Thymus (tissue), 14 donors: ENCODE measurements at places on chromosomes 2 and 18. TPM values are rescaled to one million over a fixed set of nuclear protein-coding genes. Genes with fewer than 3 reads are reported as not detected.

GRCh38 chr2:109155553-109156451 is 26.8 kb downstream of the SH3RF3 start:
- DNase-seq, result no peak

DNA sequence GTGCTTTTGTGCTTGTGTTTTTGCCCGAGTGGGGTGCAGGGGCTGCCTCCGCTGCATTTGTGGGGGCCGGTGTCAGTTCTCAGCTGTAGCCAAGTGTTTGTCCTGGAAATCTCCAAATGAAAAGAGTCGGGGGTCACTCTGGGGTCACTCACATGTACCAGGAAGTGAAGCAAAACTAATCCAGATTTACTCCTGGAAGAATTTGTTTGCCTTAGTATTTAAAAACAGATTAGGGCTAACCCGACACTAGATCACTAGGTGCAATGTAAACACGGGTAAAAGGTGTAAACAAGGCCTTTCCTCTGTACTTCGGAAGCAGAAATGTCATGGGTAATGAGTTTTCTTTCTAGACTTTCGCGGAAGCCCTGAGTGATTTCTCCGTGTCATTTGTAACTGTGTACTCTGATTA is 50.3 kb downstream of the GBX2 start:
- no peak for DNase-seq

- DNase-seq, result no peak
These were observed 36.0 kb downstream of the PAIP2B start for GRCh38 chr2:71190656-71191569.

DNA sequence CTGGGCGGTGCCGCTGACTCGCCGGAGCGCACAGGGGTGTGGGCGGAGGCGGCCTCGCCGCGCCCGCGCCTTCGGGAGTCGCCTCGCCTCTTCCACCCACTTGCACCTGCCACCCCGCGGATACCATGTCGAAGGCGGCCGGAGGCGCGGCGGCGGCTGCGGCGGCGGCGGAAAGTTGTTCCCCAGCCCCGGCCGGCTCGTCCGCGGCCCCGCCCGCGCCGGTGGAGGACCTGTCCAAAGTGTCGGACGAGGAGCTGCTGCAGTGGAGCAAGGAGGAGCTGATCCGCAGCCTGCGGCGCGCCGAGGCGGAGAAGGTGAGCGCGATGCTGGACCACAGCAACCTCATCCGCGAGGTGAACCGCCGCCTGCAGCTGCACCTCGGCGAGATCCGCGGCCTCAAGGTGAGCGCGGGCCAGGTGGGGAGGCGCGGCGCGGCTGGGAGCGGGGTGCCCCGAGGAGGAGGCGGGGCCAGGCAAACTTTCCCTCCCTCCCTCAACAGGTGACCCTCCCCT is 766 bp downstream of the CCDC85A start:
- peak; percentile 10 for DNase-seq

PCGF1 gene
- 14.1 TPM for total RNA-seq

DNA sequence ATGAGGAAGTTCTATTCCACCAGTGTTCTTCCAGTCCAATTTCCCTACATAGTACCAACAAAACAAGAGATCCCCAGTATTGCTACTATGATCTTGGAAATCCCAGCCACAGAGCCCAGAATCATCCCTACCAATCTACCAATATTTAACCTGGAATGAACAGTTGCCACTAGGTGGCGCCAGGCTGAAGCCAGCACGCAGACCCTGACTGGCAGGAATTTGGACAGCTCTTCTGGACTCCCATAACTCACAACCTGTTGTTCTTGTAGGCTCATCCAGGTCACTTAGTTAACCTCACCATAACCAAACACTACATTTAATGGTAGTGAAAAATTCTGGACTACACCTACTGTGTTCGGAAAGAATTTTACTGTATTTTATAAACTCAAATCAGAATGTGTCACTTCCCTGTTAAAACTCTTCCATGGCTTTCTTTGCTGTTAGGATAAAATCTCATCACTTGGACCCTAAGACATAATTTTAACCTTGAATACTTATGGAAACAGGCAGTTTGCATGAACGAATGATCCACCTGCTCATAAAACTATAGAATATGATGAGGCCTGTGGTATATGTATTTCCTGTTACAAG is 59.8 kb upstream of the SLC38A11 start:
- DNase-seq, result peak; percentile 31

DNA sequence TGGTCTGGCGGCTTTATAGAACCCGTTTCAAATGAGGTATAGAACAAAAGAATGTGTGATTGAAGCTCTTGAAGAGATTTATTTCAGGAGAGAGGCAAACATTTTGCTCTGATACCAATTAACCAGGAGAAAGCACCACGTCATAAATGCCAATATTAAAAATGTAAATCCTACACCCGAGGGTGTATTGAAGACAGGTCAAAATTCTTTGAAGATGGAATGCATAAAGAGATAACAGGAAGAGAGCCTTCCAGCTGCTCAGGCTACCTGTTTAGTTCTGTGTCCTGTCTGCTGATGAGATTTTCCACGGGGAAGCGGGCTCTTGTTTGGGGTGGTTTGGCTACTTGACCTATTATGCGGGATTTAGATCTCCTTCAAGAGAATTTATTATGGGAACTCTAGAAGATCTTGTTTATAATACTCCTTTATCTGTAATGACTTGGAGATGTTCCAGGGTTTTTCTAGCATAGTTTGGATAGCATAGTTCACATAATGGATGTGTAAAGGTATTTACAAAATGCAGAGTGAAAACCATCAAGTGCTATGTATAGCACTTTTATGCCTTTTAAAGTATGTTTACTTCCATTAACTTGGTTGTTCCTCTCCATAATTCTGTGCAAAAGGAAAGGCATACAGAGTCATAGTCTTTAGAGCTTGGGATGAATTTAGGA is 204.5 kb upstream of the SPRED2 start:
- no peak for DNase-seq

DNA sequence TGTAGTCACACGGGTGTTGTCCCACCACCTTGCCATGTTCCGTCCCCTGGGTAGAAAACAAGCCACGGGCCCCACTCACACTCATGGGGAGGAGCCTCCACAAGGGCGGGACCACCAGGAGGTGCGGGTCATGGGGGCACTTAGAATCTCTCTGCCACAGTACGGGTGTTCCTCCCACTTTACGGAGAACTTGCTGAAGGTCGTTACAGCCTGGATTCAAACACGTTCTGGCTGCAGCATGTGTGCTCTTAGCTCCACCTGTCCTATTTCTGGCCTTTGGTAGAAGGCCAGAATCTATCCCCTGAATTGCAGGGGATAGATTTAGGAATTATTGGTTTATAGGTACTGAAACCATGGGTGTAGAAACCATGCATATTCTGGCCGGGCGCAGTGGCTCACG is 14.9 kb upstream of the CEP192 start:
- no peak for DNase-seq

DNA sequence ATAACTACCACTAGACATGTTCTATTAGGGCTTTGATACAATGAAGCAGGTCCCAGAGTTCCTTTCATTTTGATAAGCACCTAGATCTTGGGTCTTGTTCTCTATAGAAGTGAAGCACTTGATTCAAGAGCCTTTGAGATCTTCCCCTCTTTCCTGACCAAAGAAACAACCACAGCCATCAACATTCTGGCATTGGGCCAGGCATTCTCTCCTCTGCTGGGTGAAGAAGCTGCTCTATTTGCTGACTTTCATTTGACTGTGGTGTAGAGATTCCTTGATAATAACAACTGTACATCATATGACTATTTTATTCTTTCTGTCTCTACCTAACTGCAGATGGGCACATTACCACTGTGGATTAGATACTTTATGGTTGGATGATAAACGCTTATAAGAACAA is 96.6 kb upstream of the LYPD1 start:
- no peak for DNase-seq

UXS1 gene
- total RNA-seq, result 31.4 TPM

GPR35 gene
- 5.9 TPM for total RNA-seq
